ENCODE measurements at places on chromosomes 16 and 17. TPM values are rescaled to one million over a fixed set of nuclear protein-coding genes. Genes with fewer than 3 reads are reported as not detected.

C16orf96 gene
- not detected for total RNA-seq

GNGT2 gene
- not detected for total RNA-seq

GAS7 gene
- total RNA-seq = 0.13 TPM

GPRC5B gene
- 0.16 TPM for total RNA-seq

TXNL4B gene
- 7.5 TPM for total RNA-seq

NKD1 gene
- total RNA-seq = 0.13 TPM

CDYL2 gene
- 0.68 TPM for total RNA-seq

HOXB4 gene
- 14.5 TPM for total RNA-seq

CDH5 gene
- not detected for total RNA-seq

PRSS53 gene
- total RNA-seq = 3.7 TPM

EFCAB13 gene
- total RNA-seq = 0.10 TPM

ABCC3 gene
- total RNA-seq = 313 TPM

NDUFB10 gene
- 415 TPM for total RNA-seq

KATNB1 gene
- total RNA-seq = 80.2 TPM

All from HT-29 (cell line).